ENCODE measurements at places on chromosomes 4 and X.

- DNase-seq: peak; percentile 54
Measured at GRCh38 chr4:159290321-159291030, 187.6 kb downstream of the RAPGEF2 start.

DNA sequence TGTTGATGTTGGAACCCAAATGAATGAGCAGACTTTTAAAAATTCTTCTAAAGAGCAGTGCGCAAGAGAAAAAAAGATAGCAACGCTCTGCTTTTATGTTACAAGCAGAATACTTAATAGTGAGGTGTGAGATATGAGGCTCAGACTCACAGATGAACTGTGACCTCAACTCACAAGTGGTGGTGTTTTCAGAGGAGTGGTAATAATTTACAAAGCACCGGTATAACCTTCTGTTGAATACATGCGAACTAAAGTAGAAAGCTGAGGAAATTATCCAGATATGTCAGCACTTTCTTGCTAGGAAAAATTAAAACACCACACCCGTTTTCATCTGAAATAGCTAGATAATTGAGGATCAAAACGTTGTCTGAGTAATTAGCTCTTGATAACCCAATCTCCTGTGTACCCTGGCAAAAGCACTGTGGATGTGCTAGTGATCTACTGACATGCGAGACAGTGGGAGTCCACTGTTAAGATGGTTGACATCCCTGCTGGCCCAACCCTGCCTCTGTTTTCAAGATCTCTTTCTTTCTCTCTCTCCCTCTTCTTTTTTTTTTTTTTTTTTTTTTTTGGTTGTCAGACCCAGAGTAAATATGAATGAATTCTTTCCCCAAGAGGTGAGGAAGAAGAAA, 6.9 kb upstream of the TLL1 start:
- no peak for DNase-seq

DNA sequence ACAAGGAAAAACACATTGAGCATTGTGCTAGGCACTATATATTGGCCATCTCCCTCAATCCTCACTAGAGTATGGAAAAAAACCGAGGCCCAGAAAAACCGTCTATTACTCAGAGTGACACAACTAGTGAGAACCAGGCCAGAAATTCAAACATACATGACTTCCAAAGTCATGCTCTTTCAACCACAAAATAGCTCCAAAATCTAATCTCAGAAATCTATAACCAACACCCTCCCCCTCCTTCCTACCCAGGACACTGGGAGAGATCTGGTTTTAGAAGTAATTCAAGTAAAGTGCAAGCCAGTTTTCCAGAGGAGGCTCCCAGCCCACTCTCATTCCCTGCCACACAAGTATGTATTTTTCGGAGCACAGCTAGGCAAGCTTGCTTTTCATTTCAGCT, 7.6 kb downstream of the HS3ST1 start:
- DNase-seq: no peak

DNA sequence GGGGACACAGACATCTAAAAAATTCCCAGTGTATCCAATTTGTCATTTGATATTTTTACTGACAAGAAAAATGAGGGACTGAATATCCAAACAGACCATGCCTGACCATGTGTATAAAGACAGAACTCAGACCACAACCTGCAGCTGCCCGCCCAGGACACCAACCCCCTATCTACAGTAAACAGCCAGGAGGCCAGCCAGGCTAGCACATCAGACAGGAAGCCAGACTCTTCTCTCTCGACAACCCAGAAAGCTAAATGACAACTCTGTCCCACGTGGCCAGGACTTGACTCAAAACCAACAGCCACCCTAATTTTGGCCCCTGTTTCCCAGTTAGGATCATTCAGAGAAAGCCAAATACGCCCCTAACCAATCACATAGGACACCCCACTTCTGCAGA, 15.1 kb downstream of the AFAP1 start:
- no peak for DNase-seq

- peak; percentile 10 for DNase-seq
Measured at GRCh38 chr4:179625406-179625805, 2183.2 kb upstream of the AGA start.

DNA sequence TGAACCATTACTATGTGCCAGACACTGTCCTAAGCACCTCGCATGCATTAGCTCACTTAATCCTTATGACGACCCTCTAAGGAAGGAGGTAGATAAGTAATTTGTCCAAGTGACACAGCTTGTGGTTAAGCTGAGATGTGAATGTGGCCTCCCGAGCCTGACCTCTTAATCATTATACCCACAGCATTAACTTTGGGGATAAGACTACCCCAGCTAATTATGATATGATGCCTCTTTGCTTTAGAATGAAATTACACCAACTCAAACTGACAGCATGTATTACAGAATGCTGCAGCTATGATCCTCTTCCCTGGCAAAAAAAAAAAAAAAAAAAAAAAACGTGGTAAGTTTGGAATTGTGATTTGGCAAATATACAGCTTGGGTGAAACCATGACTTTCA, 53.5 kb downstream of the APBB2 start:
- no peak for DNase-seq

- no peak for DNase-seq
Measured at GRCh38 chr4:145380123-145380522, 101.5 kb upstream of the SMAD1 start.

GRCh38 chr4:14529653-14530052, 472.6 kb upstream of the CPEB2 start:
- DNase-seq: no peak

GRCh38 chr4:38891051-38891983, 23.7 kb downstream of the FAM114A1 start:
- DNase-seq: no peak

DNA sequence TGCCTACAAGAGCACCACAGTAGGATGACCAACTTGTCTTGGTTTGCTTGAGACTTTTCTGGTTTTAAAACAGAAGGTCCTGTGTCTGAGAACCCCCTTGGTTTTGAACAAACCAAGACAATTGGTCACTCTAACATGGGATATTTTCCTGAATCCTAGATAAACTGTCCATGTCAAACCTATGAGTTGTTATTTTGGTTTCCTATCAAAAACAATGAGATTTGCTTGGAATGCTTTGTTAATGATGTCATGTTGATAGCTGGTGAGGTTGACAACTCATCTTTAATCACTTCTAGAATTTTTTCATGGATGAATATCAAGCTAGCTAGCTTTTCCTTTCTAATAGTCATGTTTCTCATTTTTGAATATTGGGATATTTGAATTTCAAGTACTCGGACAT, 518.3 kb upstream of the ARX start:
- peak; percentile 21 for DNase-seq
